Epithelial cell of esophagus (primary cell): ENCODE measurements at places on chromosomes 7 and 10.

GRCh38 chr7:151361193-151361959 is 19.8 kb downstream of the NUB1 start:
- no peak for DNase-seq

DNA sequence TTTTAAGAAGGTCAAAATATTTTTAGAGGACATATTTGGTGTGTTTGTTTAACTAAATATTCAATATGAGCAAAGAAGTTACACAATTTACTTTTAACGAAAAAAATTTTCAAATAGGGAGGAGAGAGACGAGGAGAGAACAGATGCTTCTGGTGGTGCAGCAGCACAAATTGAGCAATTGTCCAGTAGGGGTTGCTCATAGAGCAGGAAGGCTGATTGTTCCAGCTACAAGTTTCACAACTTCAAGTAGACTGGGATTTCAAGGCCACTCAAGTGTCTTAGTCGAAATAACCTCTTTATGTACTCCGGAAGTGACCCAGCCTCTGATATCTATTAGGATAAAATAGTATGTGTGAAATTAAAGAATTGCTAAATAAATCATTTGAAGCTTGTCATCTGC is 197.9 kb downstream of the HDAC9 start:
- peak; percentile 78 for DNase-seq

DNA sequence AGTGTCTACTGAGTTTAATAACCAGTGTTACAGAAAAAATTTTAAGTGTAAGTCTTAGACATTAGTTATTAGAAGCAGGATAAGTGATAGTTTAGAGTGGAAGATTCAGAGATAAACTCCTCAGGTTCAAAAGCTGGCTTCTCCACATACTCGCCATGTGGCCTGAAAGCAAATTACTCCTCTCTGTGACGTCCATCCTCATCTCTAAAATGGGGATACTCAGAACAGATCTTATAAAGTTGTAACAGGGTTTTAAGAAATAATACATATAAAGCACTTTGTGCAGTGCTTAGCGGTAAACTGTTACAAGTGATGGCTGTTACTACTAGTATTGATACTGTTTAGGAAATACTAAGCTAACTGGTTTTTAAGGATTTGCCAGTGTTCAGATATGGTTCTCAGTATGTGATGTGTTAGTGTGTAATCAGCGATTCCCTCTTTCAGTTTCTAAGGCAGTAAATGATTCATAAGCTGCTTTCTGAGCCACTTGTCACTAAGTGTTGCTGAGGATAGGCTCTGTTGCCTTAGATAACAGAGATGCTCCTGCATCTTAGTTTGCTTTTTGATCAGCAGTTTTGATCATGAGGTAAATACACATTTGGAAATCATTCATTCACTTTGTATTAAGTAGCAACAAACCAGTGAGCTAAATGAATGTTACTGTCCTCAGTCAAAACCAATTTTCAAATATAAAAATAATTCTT is 58.7 kb downstream of the CYP51A1 start:
- peak; percentile 38 for DNase-seq

GRCh38 chr10:124831116-124831515 is 29.5 kb downstream of the ABRAXAS2 start:
- no peak for DNase-seq

GRCh38 chr7:55975988-55976633 is 11.7 kb downstream of the NIPSNAP2 start:
- DNase-seq = no peak
